Thoracic aorta endothelial cell (primary cell): ENCODE measurements at places on chromosomes 3 and 15. TPM values are rescaled to one million over a fixed set of nuclear protein-coding genes. Genes with fewer than 3 reads are reported as not detected.

Gene GRAMD2A
- 0.72 TPM in 1 of 2 replicates, not detected in the other for total RNA-seq

Gene METTL6
- total RNA-seq: 27.5 and 38.2 TPM in 2 replicates

Gene IL5RA
- total RNA-seq: not detected in 2 replicates

Gene WNT5A
- 0.07 and 0.27 TPM in 2 replicates for total RNA-seq

Gene GOLGA6D
- total RNA-seq: under 0.01 TPM in 1 of 2 replicates, not detected in the other

Gene HDAC11
- 4.1 and 6.4 TPM in 2 replicates for total RNA-seq

Gene STRIT1
- not detected in 2 replicates for total RNA-seq
